Fibroblast of skin of right biceps (primary cell): ENCODE measurements at places on chromosomes 3 and 15.

- DNase-seq: no peak
Measured at GRCh38 chr15:75502360-75502759, 50.9 kb upstream of the SIN3A start.

- DNase-seq: no peak
Measured at GRCh38 chr15:67731112-67731721, 94.1 kb upstream of the SKOR1 start.

DNA sequence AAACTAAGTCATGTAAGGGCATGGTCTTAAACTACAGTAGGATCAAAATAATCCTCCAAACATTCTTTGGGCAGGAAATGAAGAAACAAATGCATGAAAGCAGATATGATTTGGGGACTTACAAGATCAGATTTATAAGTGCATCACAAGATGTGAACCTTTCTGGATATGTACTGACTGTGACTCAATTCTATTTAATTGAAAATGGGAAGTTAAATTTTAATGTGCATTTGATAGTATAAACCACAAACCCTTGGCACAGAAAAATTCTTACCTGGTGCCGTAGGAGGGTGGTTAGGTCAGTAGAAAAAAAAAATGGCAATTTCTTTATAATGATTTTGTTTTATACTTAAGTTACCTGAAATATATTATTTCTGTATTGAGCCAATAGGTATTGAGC, 262.5 kb upstream of the TGFBR2 start:
- no peak for DNase-seq

DNA sequence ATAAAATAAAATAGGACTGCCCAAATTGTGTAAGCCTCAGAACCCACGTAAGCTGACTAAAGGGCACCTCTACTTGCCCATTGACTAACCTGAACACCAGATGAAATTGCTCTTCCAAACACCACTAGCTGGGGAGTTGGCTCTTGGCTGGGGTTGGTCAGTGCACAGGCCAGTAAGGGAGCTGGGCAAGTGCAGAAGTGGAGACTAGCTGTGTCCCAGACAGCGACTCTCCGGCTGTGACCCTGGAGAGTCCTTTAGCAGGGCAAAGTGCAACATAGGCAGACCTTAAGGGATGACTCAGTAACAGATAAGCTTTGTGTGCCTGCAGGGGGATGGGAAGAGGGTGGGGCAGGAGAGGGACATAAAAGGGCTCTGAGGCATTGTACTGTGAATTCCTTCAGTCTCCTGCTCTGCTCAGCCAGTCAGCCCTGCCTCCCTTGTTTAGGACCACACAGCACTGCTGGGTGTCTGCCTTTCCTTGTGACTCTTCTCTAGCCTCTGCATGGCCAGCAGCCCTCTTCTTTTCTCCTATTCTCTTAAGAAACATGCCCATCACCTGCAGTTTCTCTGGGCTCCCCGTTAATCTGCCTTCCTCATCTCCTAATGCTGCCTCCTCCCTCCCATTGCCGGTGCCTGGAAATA, 13.2 kb downstream of the NR1I2 start:
- no peak for DNase-seq

GRCh38 chr15:77107068-77107467, 36.2 kb upstream of the TSPAN3 start:
- no peak for DNase-seq

GRCh38 chr3:177446165-177446601, 248.9 kb upstream of the TBL1XR1 start:
- DNase-seq: no peak

- DNase-seq: no peak
Measured at GRCh38 chr3:190456770-190457169, 7.1 kb upstream of the TMEM207 start.

GRCh38 chr3:114218006-114218405, 19.4 kb downstream of the ZNF80 start:
- peak; percentile 8 for DNase-seq

DNA sequence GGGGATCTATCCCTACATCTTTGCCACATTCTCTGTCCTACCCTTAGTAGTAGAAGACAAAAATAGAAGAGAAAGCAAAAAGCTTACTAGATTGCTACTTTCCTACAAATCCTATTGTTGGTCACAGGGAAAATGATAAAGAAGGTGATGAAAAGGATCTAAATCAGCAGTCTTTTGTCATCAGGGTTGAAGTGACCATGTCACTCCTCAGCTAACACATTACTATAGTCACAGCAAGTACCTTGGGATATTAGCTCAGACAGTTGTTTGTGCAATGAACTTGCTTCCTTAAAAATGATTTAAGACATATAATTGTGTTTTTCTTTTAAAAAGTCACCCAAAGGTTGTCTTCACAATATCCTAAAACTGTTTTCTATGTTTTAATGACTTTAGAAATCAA, 6.3 kb downstream of the ST3GAL6 start:
- DNase-seq: no peak

DNA sequence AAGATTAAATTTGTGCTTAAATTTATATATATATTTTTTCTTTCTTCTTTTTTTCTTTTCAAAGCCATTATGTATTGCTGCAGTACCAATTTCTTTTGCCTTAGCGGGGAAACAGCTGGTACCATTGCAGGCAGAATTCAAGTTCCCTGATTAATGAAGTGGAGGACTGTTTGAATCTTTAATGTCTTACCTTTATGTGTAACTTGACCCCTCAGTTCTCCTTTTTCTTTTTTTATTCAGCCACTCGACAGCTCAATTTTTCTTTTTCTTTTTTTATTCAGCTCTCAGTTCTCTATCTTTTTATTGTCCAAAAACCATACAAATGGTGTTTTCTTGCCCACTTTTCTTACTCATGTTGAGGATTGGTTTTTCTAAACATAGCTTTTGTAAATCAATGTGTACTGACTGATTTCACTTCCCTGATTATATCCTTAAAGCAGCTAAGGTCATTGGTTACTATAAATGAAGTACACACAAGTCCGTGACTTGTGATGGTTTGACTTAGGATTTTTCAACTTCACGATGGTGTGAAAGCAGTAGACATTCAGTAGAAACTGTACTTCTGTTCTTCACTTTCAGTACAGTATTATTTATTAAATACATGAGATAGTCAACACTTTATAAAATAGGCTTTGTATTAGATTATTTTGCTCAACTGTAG, 22.8 kb downstream of the ATP2C1 start:
- DNase-seq: no peak

- no peak for DNase-seq
Measured at GRCh38 chr3:72998466-72998865, 1.9 kb downstream of the PPP4R2 start.

DNA sequence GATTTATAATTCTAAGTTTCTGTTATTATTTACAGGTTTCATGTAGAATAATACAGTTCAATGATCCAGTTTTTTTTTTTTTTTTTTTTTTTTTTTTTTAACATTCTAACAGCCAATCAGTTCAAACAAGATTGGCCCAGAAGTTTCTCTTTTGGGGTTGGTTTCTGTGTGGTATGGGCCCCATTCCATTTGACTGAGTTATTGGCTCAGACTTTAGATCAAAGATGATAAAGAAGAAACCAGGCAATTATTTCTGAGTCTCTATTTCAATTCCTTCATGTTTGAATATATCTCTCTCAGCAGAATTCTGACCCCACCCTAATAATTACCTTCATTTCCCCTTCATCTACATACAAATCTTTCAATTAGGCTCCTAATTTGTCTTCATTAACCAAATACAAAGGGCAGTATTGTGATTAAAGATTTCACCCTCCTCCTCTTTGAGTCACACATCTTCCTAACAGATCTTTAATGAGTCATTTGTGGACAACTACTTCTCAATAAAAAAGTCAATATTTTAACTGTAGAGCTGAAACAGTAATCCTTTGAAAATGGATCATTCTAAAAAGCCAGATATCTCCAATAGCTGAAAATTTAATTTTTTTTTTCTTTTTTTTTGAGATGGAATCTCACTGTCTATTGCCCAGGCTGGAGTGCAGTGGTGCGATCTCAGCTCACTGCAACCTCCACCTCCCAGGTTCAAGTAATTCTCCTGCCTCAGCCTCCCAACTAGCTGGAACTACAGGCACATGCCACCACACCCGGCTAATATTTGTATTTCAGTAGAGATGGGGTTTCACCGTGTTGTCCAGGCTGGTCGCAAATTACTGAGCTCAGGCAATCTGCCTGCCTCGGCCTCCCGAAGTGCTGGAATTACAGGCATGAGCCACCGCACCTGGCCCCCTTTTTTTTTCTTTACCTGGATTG, 878.8 kb downstream of the NAALADL2 start:
- DNase-seq: peak; percentile 70

- DNase-seq: no peak
Measured at GRCh38 chr15:77208241-77208640, 137.3 kb upstream of the TSPAN3 start.

- DNase-seq: no peak
Measured at GRCh38 chr3:150609988-150610387, 6.9 kb downstream of the SELENOT start.

DNA sequence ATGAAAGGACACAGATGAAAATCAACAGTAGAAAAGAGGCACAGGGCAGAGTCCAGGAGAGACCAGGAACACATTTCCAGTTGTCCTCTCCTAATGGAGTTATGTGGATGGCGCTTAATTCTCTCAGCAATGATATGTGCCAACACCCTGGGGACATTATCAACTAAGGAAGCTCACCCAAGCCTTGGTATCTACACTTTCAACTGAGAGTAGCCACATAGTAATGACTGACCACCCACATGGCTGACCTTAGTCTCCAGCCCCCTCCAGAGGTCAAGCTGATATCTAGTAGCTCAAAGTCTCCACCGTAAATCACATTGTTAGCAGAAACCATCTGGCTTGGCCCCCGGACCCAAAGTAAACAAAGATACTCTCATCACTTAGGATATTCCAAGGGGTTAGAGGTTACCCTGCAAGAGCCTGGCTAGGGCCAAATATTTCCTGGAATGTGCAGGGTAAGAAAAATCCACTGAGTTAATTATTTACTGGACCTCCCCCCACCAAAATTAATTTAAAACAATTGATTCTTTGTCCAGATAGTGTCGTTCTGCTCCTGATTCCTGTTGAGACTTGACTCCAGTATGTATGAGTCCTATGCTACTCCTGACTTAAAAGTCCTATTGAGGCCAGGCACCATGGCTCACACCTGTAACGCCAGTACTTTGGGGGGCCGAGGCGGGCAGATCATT, 24.8 kb downstream of the GABRR3 start:
- DNase-seq: no peak

GRCh38 chr3:30102356-30102755, 504.0 kb upstream of the TGFBR2 start:
- DNase-seq: no peak

DNA sequence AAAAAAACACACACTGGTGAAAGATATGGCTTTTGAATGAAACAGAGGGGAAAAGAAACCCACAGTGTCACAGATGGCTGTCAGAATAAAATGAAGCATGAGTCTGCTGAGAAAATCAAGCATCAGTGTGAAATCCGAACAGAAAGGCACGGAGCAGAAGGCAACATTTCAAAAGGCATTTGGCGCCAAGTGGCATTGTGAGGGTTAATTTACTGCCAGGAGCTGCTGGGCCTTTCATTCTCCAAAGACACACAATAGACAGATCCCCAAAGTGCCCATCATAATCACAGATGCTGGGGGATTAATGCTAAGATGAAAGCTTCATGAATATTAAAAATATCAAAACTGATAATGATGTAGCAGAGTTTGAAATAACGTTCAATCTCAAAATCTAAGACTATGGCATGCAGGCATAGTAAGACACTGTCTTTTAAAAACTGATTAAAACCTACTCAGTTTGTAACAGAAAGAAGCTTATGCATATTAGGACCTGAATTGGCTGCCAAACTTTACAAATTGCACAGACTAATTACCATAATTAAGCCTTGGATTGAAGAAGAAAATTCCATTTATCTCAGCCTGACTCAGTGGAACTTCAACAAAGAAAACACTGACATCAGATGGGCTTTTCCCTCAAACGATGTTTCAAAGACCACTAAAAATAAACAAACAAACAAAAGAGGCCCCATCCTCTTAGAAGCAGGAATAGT, 589.2 kb downstream of the ROBO1 start:
- no peak for DNase-seq

- no peak for DNase-seq
Measured at GRCh38 chr3:194843556-194843955, 157.9 kb downstream of the FAM43A start.

GRCh38 chr3:71262364-71263265, 320.9 kb downstream of the FOXP1 start:
- DNase-seq: no peak

DNA sequence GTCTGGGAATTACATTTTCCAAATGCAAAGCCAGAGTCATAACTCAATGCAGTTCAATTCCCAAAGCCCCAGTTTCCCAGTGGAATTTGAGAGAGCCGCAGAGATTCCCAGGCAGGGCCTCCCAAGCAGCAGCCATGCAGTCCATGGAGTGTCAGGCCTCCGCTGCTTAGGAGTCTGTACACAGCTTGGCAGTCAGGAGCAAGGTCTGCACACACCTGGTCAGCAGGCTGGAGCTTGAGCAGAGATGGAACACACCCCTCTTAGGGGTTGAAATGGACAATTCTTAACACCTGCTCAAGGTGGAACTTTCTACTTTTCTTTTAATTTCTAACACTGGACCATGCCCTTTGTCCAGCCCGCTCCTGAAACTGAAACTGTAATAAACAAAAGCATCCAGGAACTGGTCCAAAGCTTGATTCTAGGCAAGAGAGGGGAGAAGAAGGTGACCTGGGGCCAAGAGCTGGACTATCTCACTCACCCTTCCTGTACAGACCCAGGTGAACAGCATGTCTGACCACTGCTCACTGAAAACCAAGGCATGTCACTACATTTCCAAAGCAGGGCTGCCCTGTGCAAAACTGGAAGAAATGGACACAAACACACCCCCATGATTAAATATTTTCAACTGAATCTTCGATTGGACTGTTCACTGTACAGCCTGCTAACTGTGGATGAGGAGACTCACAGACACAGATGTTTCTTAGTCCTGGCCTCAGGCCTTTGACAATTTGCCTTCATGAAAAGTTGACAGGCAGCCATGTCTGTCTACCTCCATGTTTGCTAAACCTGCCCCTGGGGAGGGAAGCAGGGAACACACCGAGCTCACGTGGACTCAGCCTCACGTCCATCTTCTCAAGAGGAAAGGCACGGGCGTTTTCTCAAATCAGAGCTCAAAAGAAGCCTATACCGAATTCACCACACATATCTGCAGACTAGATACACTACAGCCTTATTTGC, 48.6 kb upstream of the DUSP7 start:
- no peak for DNase-seq

DNA sequence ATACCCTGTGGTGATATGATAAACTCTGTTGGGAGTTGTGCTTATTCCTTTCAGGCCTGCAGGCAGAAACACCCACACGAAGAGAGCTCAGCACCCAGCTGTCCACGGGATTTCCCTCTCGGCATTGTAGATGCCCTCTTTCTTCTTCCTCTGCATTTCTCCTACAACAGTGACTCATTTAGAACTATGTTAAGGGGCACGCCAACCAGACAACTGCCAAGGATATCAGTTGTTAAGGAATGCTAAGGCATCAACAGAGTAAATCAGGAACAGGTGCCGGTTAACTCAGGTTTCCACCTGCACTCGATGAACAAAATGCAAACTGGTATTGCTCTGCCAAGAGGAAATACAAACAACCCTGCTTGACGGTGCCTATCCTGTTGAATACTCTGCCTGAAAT, 270.0 kb upstream of the PEX5L start:
- no peak for DNase-seq
